ENCODE measurements at places on chromosomes 7 and 10. TPM values are rescaled to one million over a fixed set of nuclear protein-coding genes. Genes with fewer than 3 reads are reported as not detected.

Gene NSUN6
- 4.2 TPM for total RNA-seq

Gene POLR2J3
- 104 TPM for total RNA-seq

Gene NEBL
- 4.7 TPM for total RNA-seq

Gene OPALIN
- total RNA-seq: not detected

Gene NUP205
- 58.2 TPM for total RNA-seq

Gene CBX3
- total RNA-seq: 126 TPM

Gene PNLIPRP1
- not detected for total RNA-seq

Gene PPP1R17
- total RNA-seq: not detected

Gene PDE1C
- total RNA-seq: 4.7 TPM

Gene BTBD16
- not detected for total RNA-seq

Gene PLPP4
- total RNA-seq: 0.16 TPM

Gene OR2A12
- total RNA-seq: not detected

Gene LRMDA
- total RNA-seq: 13.5 TPM

Gene NIPSNAP2
- 23.5 TPM for total RNA-seq

Data from bladder microvascular endothelial cell (primary cell).